ENCODE measurements at places on chromosomes 2 and 18.

DNA sequence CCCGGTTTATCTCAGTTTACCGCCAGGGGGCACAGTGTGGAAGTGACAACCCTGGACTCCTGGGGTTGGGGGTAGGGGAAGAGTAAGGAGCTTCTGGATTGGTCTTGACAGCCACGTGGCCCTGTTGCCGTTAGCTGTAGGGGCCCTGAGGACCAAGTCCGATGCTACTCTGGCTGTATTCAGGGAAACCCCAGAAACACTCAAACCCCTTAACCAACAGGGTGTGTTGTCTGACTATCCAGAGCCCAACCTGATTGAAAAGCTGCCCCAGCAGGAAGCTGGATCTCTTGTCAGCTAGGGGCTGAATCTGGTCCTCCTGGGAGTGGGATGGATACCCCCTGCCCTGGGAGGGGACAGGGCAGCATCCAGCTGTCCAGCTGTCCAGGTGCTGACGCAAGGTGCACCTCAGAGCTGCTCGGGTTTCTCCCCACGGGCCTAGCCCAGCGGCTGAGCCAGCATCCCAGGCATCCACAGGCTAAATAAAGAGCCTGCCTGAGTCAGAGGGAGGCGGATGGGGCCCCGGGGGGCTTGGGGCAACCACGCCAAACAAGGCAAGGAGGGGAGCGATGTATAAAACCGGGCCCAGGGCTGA is 3.1 kb upstream of the GMPPA start:
- DNase-seq = peak; percentile 84

GRCh38 chr2:81901017-81901416 is 1596.5 kb upstream of the LRRTM1 start:
- no peak for DNase-seq

DNA sequence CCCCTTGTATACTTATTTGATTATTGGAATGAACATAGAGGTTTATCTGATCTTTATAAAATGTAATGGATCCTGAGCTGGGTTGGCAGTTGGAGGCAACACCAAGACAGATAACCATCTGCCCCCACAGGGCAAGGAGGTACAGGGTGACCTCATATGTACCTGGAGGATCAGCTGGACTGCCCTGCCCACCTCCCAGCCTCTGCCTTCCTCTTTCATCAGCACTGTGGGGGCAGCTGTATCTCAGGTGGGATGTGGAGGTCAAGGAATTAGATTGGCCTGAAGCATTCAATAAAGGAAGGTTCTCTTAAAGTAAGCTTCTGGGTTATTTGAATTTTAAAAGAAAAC is 92.6 kb downstream of the LYPD6 start:
- DNase-seq = no peak

DNA sequence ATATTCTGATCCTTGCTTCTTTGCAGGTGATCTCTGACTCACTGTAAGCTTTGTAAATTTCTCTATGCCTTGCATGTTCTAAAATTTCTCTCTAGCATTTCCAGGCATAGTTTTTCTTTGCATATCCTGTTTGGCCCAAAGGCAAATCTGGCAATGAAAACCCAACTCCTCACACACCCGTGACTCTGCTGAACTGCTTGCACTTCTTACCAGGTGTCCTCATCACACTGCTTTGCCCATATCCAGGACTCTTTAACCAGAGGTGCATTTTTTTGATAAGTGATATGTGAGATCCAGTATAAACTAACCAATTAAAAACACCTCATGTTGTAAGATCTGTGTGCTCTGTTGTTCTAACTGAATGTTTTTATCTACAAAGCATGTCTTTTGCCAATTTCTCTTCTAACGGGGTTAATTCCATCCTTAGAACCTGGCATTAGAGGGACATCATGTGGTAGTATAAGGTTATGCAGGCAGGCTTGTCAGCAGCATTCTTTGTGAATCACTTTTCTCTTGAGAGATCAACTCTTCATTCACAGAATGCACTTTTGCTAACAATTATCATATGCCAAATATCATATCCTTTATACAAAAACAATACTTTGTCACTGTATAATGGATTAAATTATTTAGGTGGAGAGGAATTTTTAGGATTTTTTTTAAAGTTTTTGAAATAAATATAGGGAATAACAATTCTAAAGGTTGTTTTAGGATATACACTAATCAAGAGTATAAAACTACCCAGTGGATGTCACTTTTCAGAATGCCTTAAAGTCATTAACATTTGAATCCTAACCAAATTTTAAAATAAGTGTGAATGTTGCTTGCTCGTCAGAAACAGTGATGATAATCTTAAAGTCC is 20.8 kb upstream of the TMX3 start:
- DNase-seq = peak; percentile 79

DNA sequence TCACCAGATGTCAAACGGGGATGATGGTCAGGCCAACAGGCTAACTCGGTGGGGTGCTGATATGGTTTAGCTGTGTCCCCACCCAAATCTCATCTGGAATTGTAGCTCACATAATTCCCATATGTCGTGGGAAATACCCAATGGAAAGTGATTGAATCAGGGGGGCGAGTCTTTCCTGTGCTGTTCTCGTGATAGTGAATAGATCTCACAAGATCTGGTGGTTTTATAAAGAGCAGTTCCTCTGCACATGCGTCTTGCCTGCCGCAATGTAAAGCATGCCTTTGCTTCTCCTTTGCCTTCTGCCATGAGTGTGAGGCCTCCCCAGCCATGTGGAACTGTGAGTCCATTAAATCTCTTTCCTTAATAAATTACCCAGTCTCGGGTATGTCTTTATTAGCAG is 74.4 kb upstream of the YWHAQ start:
- DNase-seq = no peak

DNA sequence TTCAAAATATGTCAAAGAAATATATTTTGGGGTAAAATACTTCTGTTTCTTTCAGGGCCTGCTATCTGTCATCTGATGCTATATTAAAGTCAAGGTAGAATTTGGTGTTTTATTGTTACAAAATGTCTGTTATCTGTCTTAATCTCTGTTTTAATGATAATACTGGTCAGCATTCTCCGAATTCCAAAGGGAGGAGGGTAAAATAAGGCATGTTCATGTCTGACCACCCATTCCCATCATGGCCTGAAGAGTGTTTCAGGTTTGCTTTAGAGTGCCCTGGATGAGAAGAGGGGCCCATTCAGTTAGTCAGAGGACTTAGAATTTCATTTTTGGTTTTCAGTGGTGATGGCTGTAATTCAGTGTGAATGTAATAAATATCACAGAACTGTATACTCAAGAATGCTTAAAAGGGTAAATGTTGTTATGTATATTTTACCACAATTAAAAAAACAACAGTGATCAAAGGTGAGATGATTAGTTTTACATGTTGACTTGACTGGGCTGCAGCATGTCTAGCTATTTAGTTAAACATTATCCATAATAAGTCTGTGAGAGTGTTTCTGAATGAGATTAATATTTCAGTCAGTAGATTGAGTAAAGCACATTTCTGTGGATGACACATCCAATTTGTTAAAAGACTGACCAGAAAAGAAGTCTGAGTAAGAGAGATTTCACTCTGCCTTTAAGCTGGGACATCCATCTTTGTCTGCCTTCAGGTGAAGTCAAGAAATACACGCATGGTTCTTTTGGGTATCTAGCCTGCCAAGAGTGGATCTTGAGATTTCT is 467.9 kb upstream of the SYT4 start:
- DNase-seq = no peak

GRCh38 chr2:9594366-9595054 is 36.3 kb downstream of the YWHAQ start:
- DNase-seq = peak; percentile 74

GRCh38 chr2:127388423-127389164 is 819 bp upstream of the MAP3K2 start:
- DNase-seq = no peak

- no peak for DNase-seq
Measured at GRCh38 chr2:138601458-138602165, 100.0 kb downstream of the SPOPL start.

- DNase-seq = no peak
Measured at GRCh38 chr2:101753720-101754490, 56.4 kb downstream of the MAP4K4 start.

GRCh38 chr18:23553887-23554286 is 32.4 kb downstream of the NPC1 start:
- no peak for DNase-seq

DNA sequence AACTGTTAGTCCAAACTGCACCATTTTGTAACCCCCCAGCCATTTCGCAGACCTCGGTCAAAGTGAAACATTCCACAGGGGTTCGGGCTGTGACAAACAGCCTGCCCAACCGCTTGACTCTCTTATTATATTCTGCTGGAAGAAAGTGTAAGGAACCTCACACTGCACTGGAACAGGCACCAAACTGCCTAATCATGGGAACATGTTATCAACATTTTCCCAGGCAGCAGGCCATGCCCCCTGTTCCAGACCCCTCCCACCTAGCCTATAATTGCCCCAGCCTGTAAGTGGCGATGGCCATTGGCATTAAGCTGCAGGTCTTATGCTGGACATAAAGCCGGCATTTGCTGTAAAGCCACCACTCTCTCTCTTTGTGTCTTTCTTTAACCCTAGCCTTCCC is 16.9 kb downstream of the LYG2 start:
- no peak for DNase-seq

GRCh38 chr2:223566396-223566795 is 35.8 kb downstream of the SCG2 start:
- no peak for DNase-seq

GRCh38 chr2:241638940-241639339 is 1.4 kb downstream of the ATG4B start:
- no peak for DNase-seq

DNA sequence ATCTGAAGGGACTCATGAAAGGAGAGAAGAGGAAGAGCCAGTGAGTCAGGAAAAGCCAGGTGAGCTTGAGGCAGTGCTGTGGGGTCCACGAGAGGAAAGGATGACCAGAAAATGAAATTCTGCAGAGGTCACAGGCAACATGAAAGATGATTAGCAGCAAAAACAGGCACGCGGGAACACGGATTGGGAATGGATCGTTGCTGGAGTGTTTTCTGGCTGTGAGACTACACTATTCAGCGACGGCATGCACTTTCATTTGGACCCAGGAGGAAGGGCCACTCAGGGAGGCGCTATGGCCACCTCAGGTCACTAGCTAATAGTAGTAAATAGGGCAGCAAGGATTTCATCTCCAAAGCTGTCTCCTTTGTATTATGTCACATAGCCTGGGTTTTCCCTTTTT is 44.8 kb downstream of the ZNF532 start:
- no peak for DNase-seq

DNA sequence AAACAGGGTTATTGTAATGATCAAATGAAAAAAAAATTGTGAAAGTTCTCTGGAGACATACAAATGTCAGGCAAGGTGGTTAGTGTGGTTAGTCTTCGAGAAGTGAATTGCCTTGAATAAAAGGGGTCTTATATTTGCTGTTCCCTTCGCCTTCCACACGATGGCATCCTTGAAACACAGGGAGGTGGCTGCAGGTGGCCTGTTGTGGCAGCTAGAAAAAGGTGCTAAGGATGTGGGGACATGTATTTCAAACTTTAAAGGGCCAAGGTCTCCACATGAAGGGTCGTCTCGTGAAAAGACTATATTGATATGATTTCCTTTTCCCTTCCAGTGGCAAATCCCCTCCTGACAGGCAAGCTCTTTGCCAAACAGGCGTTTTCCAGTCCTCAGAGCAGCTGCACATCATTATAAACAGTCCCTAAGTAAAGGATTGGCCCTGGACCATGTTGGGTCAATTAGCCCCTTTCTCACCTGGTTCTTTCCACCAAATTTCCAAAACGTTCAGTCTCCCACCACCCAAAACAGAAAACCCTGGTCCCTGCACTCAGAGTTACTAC is 68.5 kb downstream of the COPS8 start:
- DNase-seq = peak; percentile 72

GRCh38 chr2:45951025-45951727 is 299.7 kb downstream of the PRKCE start:
- no peak for DNase-seq

GRCh38 chr2:147663962-147664361 is 180.9 kb upstream of the ACVR2A start:
- DNase-seq = no peak
